COLO829 (cell line): ENCODE measurements at places on chromosomes 11 and 22.

GRCh38 chr11:23749762-23750430, 747.0 kb upstream of the LUZP2 start:
- no peak for DNase-seq

- no peak for DNase-seq
Measured at GRCh38 chr11:40290171-40290631, 1169.3 kb downstream of the LRRC4C start.

DNA sequence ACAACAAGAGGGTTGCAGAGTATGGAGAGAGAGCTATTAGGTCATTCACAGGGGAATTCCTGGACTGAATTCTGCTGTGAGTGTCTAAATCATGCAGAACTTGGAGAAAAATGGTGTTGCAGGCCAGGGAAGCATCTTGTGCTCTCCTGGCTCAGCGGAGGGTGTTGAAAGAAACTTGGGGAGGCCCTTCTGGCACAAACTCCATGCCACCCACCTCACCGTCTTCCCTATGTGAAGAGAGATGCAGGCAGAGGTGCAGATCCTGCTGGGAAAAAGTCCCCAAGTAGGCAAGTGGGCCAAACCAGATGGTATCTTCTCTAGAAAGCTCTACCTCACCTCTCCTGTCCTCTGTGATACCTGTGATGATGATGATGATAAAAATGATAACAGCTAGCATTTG, 604.3 kb upstream of the API5 start:
- DNase-seq: no peak

- no peak for DNase-seq
Measured at GRCh38 chr11:1158681-1159487, 1.1 kb downstream of the MUC5AC start.

DNA sequence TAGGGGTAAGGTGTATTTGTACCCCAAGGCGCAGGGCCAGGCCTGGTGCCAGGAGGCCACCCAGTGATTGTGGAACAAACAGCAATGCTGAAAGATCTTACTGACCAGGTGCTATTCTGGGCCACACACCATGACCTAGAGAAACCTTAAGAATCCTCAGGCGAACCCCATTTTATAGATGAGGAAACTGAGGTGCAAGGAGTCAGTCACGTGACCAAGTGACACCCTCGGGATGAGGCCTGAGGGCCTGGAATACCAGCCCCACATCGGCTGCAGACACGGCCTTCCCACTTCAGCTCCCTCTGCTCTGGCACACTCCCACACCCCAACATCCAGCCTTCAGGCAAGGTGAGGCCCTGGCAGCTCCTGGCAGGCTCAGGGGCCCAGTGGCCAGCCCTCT, 13.1 kb downstream of the CABP7 start:
- no peak for DNase-seq

- peak; percentile 78 for DNase-seq
Measured at GRCh38 chr11:130583801-130584211, 135.4 kb downstream of the ADAMTS15 start.
